ENCODE measurements at places on chromosomes 16 and 17.

DNA sequence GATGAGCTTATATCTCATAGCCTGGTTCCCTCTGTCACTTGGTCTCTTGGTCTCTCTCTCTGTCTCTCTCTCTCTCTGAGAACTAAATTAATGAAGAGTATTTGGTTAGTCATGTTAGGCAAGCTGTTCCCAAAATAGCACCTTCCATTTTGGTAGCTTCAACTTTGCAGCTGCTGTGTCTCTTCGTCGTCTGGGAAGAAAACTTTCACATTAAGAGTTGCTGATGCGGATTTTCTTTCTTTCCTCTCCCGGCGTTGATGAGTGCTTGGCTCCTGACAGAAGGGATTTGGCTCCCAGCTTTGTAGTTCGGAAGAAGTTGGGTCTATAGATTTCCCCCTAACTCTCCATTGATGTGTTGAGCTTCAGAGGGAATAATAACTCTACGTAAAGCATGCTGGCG lies at the start of gene RBFOX1:
Gene RBFOX1 (plus strand): TSS at position 235 of the 400 bp plus-strand sequence.
- DNase-seq: no peak

DNA sequence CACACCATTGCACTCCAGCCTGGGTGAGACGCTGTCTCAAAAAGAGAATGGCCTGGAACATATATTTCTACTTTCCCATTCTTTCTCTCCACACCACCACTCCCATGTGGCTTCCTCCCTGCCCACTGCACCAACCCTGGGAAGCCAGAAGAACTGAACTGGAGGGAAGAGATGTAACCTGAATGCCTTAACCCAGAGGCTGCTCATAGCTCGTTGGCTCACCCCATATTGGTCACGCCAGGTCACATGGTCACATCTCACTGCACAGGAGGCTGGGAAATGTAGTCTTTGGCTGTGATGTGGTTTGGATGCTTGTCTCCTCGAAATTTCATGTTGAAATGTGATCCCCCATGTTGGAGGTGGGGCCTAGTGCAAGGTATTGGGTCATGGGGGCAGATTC lies 5.9 kb upstream of the DNAH17 start:
- DNase-seq: no peak

- DNase-seq: no peak
Observed at GRCh38 chr16:15548482-15548891, 94.5 kb downstream of the MARF1 start.

DNA sequence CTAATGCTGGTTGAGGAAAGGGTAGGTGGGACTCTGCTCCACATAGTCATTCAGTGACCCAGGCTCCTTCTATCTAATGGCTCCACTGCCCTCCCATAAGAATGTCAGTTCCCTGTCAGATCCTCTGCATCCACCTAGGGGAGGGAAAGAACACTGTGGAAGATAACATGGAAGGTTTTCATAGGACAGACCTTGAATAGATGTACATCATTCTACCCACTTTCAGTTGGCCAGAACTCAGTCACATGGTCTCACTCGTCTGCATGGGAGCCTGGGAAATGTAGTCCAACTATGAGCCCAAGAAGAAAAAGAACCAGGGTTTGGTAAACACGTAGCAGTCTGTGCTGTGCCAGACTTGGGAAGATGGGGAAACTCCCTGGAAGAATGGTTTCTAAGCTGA lies 27.1 kb upstream of the SCNN1B start:
- no peak for DNase-seq
